ENCODE measurements at places on chromosomes 2 and 18. TPM values are rescaled to one million over a fixed set of nuclear protein-coding genes. Genes with fewer than 3 reads are reported as not detected.

The OSR1 gene
- total RNA-seq = not detected

The STARD6 gene
- total RNA-seq = not detected

The TUBA3E gene
- total RNA-seq = not detected

The PLGLB1 gene
- 0.50 TPM for total RNA-seq

The EMX1 gene
- total RNA-seq = not detected

The FBLN7 gene
- 48.5 TPM for total RNA-seq

The LONRF2 gene
- total RNA-seq = 0.04 TPM

All from activated naive CD4-positive, alpha-beta T cell treated with anti-CD3 and anti-CD28 coated beads, Interleukin-2, amount 50 U/mL, for 72 hours (primary cell).